ENCODE measurements at places on chromosomes 2 and 18.

GRCh38 chr2:174690026-174690425 lies 74.2 kb downstream of the CHRNA1 start:
- no peak for DNase-seq

- no peak for DNase-seq
Measured at GRCh38 chr2:160408173-160408958, 85.2 kb downstream of the RBMS1 start.

DNA sequence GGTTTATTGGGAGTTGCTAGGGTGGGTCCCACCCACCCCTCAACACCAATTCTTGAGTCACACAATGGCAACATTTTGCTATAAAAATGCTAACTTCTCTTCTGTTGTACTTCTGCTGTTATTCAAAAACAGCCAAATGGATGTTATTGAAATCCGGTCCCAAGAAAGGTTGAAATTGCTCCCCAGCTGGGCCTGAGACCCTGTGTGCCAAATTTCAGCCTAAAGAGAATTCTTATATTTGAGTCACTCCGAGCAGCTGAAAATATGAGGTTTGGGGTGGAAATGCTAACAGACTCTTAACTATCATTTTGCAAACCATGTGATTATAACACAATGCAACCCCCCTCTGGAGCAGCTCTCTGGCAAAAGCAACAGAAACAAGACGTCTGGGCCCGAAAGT lies 27.0 kb upstream of the ACVR1 start:
- no peak for DNase-seq

GRCh38 chr2:159695795-159696448 lies 16.4 kb upstream of the MARCHF7 start:
- DNase-seq = no peak

GRCh38 chr18:22213333-22213973 lies 44.1 kb downstream of the GATA6 start:
- no peak for DNase-seq

- DNase-seq = peak; percentile 46
Measured at GRCh38 chr18:48922801-48923730, 27.7 kb downstream of the SMAD7 start.

DNA sequence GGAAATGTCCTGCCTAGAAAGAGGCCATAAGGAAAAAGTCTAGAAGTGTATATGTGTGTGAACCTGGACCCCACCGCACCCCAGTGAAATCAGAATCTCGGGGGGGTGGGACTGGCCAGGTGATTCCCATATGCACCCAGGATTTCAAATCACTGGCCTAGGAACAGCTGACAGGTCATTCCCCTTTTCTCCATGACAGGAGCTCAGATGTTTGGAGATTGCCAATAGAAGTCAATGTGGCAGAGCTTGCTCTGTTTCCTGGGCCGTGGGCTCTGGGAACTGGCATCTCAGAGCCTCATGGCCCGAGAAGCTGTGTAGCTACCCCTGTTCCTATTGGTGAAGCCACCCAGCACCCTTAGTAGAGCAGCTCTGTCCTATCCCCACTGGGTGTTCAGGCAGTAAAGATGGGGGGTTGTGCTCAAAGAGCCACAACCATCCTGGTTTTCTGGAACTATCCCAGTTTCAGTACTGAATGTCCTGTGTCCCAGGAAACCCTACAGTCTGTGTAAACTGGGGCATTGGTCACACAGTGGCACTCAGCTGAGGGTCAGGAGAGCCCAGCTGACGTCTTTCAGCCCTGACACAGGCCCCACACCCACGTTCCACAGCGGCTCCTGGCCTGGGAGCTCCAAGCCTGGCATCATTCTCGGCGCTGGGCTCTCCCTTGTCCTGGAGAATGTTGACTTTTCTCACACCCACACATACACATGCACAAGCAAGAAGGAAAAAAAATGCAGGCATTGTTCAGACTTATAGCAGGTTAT lies 18.9 kb downstream of the GNLY start:
- DNase-seq = no peak

GRCh38 chr2:216570357-216570756 lies 62.9 kb upstream of the IGFBP2 start:
- DNase-seq = no peak

DNA sequence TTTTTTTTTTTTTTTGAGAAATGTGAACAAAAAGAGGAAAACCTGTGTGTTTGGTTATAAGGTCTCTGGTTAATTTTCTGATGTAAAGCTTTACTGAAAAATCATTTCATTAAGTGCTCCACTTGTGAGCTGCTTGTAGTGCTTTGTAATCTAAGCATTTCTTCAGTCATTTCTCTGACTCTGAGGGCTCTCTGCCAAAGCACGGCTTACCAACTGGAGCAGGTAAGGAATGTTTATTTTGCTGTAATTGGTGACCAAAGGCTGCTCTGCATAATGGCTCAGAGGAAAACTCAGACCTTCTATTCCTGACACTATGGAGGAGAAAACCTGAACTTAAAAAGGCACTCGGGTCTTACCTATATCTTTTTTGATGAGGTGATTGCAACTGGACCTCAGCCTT lies 848.8 kb downstream of the MBD2 start:
- no peak for DNase-seq

GRCh38 chr2:150339282-150339681 lies 148.2 kb downstream of the RND3 start:
- no peak for DNase-seq

GRCh38 chr18:48915626-48916425 lies 34.9 kb downstream of the SMAD7 start:
- no peak for DNase-seq

- DNase-seq = no peak
Measured at GRCh38 chr2:75604484-75604883, 42.1 kb upstream of the MRPL19 start.

- DNase-seq = no peak
Measured at GRCh38 chr2:233367586-233367985, 13.3 kb downstream of the DGKD start.

- no peak for DNase-seq
Measured at GRCh38 chr2:69059731-69060290, 46.8 kb downstream of the ANTXR1 start.

- DNase-seq = no peak
Measured at GRCh38 chr2:189276277-189276676, 96.7 kb upstream of the COL5A2 start.

GRCh38 chr2:382728-383022 lies 94.8 kb upstream of the ALKAL2 start:
- no peak for DNase-seq

GRCh38 chr2:109685453-109685852 lies 71.3 kb downstream of the SOWAHC start:
- no peak for DNase-seq

GRCh38 chr2:208608122-208608835 lies 201.7 kb downstream of the PTH2R start:
- DNase-seq = no peak

DNA sequence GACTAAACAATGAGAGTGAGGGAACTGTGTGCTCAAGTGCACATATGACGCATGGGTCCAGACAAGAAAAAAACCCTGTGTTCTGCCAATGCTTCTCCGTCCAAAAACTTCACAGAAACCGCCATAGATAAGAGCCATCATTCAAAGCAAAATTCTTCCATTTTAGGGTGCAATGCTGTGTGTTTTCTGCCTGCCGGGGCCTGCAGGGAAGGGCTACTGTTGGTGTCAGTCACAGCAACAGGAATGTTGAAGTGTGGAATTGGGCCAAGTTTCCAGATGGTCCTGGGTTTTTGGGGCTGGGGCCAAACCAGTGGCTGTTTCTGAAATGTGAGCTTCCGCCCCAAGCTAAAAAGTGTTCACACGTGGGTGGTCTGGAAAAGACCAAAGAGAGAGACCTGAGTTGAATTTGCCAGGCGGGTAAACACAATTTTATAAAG lies 677 bp upstream of the MC2R start:
- DNase-seq = no peak

DNA sequence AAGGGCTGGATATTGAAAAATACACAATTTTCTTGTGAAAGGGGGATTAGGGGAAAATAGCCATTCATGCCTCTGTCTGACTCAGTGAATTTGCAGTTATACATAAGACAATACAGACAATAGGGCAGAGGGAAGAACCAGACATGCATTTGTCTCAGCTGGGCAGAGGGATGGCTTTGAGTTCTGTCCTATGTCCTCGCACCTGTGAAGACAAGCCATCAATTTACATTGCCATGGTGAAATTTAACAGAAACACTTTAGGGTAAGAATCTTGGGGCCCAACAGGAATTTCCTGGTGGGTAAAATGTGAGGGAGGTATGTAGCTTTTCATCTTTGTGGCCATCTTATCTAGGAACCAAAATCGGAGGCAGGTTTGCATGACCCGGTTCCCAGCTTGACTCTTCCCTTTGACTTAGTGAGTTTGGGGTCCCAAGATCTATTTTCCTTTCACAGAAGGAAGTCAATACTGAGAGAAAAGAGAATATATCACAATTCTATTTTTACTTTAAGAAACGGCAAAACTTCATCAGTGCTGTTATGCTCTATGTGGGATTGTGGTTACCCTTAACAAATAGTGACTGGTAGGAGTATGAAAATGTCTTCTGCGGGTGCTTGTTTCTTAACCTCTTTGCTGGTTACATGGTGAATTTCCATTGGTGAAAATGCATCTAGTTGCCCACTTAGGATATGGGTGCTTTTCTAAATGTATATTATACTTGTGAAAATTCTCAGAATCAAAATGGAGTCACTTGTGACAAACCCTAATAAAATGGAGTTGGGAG lies 221.8 kb downstream of the SPP2 start:
- no peak for DNase-seq

GRCh38 chr2:73762571-73762970 lies 17.3 kb downstream of the DUSP11 start:
- DNase-seq = no peak

- DNase-seq = no peak
Measured at GRCh38 chr2:168529054-168529833, 73.2 kb downstream of the CERS6 start.

GRCh38 chr2:197010200-197011020 lies 83.9 kb upstream of the PGAP1 start:
- no peak for DNase-seq

GRCh38 chr2:45885171-45885621 lies 233.7 kb downstream of the PRKCE start:
- DNase-seq = no peak

DNA sequence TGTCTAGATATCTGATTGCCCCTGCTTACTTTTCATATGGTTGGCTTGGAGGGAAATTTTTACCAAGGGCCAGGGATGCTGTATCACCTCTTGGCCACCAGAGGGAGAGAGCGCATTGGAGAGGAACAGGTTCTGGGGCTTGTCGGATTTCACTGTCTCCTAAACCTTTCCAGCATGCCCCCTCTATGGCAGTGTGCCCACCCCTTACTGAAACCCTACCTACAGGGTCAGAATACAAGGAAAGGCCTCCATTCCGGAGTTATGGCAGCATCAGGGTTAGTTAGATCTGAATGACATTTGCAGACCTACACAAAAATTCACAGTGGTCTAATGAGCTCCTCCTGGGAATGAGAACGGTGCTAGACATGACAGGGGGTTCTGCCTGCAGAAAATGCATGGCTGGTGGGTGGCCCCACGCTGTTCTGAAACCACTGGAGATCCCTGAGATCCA lies 5.8 kb downstream of the SLC14A2 start:
- peak; percentile 47 for DNase-seq

DNA sequence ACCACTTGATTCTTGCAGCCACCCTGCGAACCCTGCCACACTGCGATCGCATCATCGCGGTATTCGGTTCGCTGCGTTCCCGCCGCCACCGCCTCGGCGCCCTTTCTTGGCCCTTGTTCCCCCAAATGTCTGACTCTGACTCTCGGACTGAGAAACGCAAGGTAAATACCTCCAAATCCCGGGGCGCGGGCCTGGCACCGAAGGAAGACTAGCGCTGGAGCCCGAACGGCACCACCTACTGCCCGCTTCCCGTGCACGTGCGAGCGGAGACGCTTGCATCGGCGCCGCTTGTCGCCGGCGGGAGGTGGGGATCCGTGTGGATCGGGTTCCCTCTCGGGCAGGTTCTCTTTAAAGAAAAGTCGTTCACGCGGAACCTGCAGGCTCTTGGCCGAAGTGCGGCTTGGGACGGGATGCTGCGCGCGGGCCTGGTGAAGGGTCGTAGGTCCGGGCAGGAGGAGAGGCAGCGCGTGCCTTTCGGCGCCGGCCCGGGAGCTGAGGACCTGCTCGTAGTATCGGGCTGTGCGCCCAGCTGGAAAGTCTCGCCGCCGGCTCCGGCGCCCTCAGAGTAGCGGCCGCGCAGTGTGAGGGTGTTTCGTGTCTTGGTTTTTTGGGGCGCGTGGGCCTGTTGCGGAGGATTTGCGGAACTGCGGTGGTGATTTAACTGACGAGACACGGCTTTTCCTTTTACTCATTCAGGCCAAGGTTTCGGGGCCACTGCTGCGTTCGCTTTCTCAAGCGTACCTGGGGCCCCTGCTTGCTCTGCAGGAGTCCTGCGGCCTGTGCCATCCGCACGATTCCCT lies 514 bp downstream of the BCL2L11 start:
- peak; percentile 63 for DNase-seq

GRCh38 chr2:27485496-27485895 lies 4.0 kb downstream of the IFT172 start:
- no peak for DNase-seq

DNA sequence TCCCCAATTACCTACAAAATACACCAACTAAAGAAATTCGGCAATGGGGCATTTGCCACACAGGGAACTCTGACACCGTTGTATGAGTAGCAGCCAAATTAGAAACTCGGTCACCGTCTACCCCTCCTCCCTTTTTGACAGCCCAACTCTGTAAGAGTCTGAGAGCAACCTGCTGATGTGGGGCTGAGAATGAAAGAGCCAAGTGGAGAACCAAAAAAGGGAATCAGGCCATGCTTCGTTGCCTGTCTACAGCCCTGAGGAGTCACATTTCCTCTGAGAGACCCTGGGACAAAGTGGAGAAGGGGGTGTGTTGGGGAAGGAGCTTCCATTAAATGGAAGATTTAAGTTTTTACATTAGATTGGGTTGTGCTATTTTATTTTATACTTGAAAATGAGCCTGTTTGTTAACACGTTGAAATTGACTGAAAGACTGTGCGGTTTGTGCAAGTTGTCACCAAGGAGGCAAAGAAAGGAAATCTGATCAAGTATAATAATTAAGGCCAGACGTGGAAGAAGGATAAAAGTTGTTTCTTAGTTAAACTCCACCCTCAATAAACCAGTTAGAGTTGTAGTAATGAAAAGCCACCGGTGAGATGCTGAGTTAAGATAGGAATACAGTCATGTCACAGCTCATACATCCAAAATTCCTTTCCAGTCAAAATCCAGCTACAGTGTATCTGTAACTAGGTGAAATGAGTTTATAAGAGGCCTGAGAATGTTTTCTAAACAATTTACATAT lies 131.7 kb upstream of the CREB1 start:
- no peak for DNase-seq

GRCh38 chr2:74093426-74093825 lies 54.3 kb downstream of the BOLA3 start:
- no peak for DNase-seq

DNA sequence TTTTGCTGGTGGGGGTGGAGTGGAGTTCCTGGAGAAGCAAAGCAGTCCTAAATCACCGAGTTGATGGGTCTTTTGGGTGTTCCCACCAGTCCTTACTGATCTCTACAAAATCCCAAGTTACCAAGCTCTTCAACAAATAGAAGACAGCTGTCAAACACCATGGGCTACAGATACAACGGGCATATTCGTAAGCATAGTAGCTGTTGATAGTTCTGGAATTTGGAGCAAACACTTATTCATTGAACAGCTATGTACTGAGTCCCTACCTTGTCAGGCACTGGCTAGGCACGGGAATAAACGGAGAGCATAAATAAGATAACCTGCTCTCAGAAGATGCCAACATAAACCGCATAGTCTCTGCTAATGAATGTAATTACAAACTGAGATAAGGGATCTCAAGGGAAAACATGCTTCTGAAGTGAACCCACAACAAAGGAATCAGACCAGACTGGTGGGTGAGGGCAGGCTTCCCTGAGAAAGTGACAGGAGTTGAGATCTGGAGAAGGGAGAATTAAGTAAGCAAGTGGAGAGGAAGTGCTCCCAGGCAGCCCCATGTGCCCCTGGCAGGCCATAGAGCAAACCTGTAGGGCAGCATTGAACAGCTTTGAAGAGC lies 947 bp upstream of the ANKRD44 start:
- DNase-seq = peak; percentile 42

Data from CD4-positive, alpha-beta T cell treated with Interleukin-17A for 4 hours (primary cell).